Hepatic stellate cell (primary cell): ENCODE measurements at places on chromosomes 2 and 18.

DNA sequence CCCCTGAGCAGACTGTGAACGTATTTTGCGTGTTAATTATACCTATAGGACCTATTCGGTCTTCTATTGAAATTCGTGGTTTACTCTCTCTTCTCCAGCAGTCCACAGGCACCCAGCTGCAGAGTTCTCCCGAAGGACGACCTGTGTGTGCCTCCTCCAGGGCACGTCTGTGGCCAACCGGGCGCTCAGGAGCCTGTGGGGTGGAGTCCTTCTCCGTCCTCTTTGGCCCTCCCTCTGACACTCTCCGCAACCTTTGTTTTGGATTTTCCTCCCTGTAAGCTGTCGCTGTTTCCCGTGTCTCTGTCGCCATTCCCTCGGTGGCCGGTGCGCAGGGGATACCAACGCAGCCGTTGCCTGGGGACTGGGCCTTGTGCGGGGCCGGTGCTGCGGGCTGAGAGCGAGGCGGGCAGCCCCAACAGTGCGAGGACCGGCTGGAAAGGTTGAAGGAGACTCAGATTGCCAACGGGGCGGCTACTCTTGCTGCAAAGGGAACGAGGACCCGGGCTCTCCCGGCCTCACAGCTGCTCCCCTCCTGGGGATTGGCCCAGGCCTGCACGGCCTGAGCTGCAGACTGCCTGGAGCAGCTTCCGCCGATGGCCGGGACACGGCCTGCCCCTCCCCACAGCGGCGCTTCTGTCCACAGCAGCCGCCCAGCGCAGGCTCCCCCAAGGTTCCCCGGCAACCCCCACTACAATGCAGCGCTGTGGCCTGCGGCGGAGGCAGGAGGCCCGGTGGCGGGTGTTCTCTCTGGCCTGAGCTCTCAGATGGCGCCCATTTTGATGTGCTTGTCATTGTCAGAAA lies 221.0 kb downstream of the MTX2 start:
- no peak for DNase-seq

DNA sequence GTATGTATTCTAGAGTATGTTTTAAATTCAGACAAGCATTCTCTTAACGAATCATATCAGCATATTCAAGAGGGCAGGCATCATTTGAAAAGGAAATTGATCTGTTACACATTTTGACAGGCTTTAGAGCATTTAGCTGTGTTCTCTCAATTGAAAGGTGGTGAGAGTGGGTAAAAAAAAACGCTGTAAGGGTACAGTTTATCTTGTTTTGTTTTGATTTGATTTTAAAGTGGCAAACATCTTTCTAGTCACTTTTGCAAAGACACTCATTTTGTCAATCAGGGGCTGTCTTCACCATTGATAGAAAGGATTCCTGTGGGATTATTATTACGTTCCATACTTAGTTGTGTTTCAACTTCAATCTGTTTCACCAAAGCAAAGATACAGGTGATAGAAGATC lies 2.2 kb downstream of the CDH19 start:
- DNase-seq: no peak

GRCh38 chr2:128298846-128299507 lies 19.7 kb downstream of the HS6ST1 start:
- DNase-seq: no peak

DNA sequence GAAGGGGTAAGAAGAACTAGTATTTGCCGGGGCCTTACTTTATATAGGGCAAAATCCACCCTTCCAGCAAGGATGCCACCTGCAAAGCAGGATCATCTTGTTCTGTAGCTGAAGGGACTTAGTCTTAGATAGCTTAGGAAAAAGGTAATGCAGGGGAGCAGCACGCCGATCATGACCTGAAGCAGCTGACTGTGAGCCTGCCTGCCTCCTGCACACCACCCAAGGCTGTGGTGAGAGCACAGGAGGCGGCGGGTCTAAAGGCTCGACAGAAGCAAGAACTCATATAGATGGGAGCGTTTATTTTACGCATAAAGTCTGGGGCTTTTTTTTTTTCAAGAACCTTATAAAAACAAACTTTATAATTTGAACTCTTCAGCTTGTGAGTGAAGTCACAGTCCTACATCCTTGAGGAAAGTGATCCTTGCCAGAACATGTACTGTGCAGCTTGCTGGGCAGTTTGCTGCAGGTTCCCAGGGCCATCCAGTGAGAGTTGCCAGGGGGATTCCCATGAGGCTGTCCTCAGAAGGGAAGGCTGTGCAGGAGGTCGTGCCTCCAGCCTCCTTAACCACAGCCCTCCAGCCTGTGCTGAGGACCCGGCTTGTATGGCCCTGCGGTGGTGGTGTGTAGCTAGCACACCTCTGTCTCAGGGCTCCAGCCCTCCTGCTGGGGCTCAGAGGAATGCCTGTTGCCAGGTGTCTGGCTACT lies 92.1 kb downstream of the RNF144A start:
- no peak for DNase-seq

DNA sequence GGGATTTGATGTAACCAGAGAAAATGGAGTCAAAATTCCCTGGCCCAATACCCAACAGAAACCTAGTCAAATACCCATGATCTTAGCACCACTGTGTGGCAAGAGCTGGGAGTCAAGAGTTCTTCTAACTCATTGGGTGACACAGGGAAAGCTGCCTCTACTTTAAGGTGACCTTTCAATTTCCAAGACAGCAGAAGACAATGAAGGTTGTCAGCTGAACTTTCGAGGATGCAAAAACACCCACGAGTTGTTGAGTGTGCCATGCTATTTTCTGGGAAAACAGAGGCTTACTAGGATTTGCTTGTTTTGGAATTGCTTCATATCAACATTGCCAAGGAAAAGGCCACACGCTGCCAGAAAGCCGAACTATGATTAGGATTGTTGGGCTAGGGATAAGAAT lies 61.6 kb upstream of the CYRIA start:
- DNase-seq: no peak

GRCh38 chr18:4251873-4252272 lies 203.2 kb downstream of the DLGAP1 start:
- no peak for DNase-seq
